ENCODE measurements at places on chromosomes 16 and 17.

- DNase-seq: no peak
Measured at GRCh38 chr17:37176723-37177122, 199.1 kb upstream of the C17orf78 start.

DNA sequence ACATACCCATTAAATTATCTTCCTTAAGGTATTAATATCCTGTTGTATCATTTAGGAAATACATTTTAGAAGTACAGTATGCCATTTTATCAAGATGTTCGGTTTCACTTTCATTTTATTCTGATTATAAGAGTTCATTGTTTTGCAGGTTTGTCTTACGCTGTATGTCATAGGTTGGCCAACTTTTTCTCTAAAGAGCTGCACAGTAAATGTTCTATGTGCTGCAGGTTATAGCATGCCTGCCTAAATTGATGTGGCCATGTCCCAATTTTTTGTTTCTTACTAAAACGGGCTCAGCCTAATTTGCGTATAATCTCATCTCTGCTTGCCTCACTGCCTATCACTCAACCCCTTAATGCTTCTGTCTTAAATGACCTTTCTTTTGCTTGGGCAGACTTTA is 126.4 kb downstream of the USP22 start:
- DNase-seq: no peak

- DNase-seq: no peak
Measured at GRCh38 chr16:15951852-15952251, 2.4 kb downstream of the ABCC1 start.

- DNase-seq: no peak
Measured at GRCh38 chr16:4900036-4900435, 36.9 kb downstream of the PPL start.

GRCh38 chr17:1142561-1142971 is 37.2 kb downstream of the ABR start:
- DNase-seq: no peak

DNA sequence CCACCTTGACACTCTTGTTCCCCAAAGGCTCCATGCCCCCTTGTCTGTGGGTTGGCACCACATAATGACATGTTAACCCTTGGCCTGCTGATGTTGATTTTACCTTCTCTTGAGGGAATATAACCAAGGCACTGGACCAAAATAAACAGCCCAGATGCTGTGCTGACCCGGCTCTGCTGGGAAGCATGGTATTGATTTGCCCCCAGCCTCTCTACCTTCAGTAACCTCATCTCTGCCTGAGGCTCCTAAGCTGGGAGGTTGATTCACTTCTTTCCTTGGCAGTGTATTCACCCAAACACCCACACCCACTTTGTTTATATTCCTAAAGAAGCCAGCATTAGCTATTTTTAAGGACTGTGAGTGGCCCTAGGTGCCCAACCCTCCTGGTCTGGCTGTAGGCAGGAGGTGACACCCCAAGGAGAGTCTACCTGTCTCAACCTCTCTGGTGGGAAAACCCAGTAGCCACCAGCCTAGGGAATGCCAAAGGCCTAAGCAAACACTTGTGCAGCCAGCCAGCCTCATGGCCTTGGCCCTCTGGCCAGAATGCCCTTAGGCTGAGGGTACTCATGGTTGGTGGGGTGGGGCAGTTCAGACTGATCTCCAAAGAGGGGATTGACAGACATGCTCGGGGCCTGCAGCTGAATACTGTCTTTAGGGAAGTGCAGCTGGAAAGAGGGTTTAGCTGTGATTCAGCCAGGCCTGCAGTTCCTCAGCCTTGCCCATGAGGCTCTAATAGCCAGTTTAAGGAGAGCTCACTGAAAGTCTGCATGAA is 42.7 kb downstream of the GNAO1 start:
- no peak for DNase-seq

- no peak for DNase-seq
Measured at GRCh38 chr16:69863401-69864281, 87.5 kb upstream of the CLEC18A start.

All from SW480 (cell line).